ENCODE measurements at places on chromosomes 3 and 15. TPM values are rescaled to one million over a fixed set of nuclear protein-coding genes. Genes with fewer than 3 reads are reported as not detected.

The SIDT1 gene
- total RNA-seq = 4.9 TPM

The LRCH3 gene
- 52.0 TPM for total RNA-seq

- H3K4me3 ChIP-seq = no peak overlapping the region
- H3K36me3 ChIP-seq = no peaks in the 10 kb centered on the region
- H3K27me3 ChIP-seq = no peaks in the 10 kb centered on the region
Observed at GRCh38 chr3:52791366-52791765, 3.2 kb upstream of the ITIH3 start.

The ZSCAN2 gene
- 10.3 TPM for total RNA-seq

DNA sequence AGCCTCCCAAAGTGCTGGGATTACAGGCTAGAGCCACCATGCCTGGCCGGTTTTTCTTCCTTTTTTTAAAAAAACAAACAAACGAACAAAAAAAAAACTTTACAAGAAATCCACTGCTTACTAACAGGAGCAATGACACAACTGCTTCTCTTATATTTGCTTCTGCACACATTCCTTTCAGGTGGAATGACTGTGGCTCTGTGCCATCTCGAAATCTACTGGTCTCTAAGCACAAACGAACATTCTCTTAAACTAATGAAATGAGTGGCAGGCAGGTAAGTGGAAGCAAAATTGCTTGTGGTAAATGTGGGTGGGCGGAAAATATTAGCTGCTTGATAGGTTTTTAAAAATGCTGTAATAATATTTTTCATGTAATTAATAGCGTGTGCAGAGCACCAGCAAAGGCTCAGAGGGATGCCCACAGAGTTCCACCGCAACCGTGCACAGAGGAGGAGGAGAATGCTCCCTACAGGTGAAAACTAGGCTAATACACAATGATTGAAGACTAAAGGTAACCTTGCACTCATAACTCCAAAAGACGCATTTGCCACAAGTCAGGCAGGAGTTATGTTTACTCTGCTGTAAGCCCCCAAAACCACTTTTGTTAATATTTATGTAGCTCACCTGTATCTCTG is 77.4 kb downstream of the LSAMP start:
- no peaks in the 10 kb centered on the region for H3K36me3 ChIP-seq
- H3K4me3 ChIP-seq = no peak overlapping the region
- no peak for DNase-seq
- H3K27me3 ChIP-seq = no peaks in the 10 kb centered on the region
- H3K27ac ChIP-seq = no peak overlapping the region

The TPRG1 gene
- total RNA-seq = 2.7 TPM

The CHCHD4 gene
- total RNA-seq = 12.8 TPM
